Peyer's patch (tissue), 4 donors: ENCODE measurements at places on chromosomes 12 and 14. TPM values are rescaled to one million over a fixed set of nuclear protein-coding genes. Genes with fewer than 3 reads are reported as not detected.

Gene PROX2
- not detected for total RNA-seq

Gene CELA1
- total RNA-seq: not detected

Gene CLEC1B
- total RNA-seq: not detected

Gene PTPRB
- total RNA-seq: 24.1 TPM

Gene SPPL3
- total RNA-seq: 36.3 TPM

Gene TAS2R42
- total RNA-seq: not detected

Gene C12orf60
- 0.88 TPM for total RNA-seq

Gene TSPAN19
- total RNA-seq: not detected

Gene KRT75
- not detected for total RNA-seq

Gene OAS3
- total RNA-seq: 7.1 TPM

Gene IFI27
- total RNA-seq: 163 TPM

Gene KRT8
- 2,148 TPM for total RNA-seq

Gene SLCO1B1
- not detected for total RNA-seq

Gene INSM2
- total RNA-seq: not detected

Gene CD4
- total RNA-seq: 2.8 TPM

Gene PRMT5
- total RNA-seq: 23.9 TPM

Gene CSAD
- total RNA-seq: 138 TPM

Gene BCL7A
- total RNA-seq: 4.2 TPM

Gene KCTD10
- total RNA-seq: 53.6 TPM

Gene COCH
- 9.9 TPM for total RNA-seq

Gene CLEC4E
- not detected for total RNA-seq

Gene TAS2R30
- total RNA-seq: 9.9 TPM

Gene SIX6
- total RNA-seq: not detected

Gene GPR135
- 8.8 TPM for total RNA-seq

Gene CNTN1
- 0.40 TPM for total RNA-seq

Gene PTHLH
- not detected for total RNA-seq

Gene FZD10
- not detected for total RNA-seq
